ENCODE measurements at places on chromosomes 16 and 17.

DNA sequence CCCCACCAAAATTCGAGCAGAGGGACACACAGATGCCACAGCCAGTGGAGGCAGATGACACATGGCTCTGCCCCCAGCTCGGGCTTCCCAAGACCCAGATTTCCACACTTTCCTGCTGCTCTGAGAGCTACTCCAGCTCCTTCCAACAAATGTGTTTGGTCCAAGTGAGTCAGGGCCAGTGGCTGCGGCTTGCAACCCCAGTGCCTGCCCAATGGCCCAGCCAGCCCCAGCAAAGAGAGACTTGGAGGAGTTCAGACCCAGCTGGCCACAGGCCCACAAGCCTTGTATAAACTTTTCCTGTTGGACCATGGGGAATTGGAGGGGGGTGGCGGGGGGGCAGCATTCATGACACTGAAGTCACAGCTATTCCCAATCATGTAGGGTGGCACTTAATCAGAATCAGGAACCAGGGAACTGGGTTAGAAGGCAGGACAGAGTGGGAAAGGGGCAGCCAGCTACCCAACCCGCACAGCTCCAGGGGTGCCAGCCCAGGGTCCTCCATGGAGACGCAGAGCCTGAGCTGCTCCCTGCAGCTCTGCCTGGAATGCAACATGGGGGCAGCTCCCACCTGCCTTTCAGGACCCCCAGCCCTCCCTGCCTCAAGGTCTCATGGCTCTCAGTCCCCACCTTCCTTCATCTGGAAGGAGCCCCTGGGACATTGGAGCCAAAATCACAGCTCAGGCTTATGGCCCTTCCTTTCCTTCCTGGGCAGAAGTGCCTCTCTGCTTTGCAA lies 17.5 kb upstream of the C16orf78 start:
- no peak for DNase-seq

- no peak for DNase-seq
These were observed 184.5 kb downstream of the TANC2 start for GRCh38 chr17:63150490-63150889.

GRCh38 chr16:6057821-6058220 lies 960.2 kb upstream of the EEF2KMT start:
- no peak for DNase-seq

DNA sequence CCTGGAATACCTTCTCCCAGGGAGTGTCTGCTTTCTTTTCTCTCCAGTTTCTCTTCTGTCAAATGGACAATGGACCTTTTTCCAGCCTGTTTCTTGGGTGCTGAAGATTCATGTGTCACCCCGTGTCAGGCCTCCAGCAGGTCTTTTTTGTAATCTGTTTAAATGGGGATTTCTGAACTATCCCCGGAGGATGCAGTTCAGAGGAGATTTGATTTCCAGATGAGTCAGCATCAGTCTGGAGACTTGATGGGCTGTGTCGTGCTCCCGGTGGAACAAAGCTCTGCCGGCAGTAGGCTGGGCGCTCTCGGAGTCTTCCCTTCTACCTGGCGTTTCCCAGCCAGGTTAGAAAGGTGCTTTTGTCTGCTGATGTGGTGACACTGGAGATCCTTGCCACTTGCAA lies 440.6 kb downstream of the HS3ST3B1 start:
- DNase-seq, result no peak

- no peak for DNase-seq
These were observed 598 bp upstream of the PGAP3 start for GRCh38 chr17:39688475-39688835.

DNA sequence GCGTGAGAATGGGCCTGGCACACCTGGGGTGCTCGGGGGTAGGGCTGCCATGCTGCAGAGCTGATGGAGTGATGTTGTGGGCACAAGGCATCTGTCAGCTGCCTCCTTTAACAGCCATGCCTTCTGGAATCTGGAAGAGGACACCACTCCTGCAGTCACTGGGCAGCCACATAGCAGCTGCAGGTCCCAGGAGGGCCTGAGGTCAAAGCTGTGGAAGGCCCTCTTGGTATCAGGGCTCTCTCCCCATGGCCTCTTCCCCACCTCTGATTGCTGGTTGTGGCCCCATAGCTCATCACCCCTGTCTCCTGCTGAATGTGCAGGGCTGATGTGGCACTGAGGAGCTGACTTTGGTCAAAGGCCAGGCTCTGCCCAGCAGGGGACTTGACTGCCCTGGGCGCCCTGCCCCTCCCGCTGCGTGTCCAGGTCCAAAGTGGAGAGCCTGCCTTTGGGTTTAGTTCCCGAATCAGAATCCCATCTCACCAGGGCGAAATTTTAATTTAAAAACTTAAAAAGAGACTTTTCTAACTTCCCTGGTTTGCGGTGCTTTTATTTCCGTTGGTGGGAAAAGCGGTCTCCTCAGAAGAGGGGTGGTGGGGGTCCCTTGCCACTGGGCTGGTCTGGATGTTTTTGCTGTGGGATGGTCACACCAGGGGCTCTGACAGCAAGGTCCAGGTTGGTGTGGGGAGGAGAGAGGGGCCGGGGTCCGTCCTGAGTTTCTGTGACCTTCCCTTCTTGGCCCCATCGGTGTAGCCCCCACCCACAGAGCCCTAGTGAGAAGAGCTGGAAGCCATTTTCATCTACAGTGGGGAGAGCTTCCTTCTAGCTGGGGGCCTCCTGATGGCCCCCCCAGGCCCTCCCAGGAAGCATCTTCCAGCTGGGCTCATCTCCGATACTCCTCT lies 5.9 kb downstream of the UBALD2 start:
- DNase-seq, result no peak

- no peak for DNase-seq
These were observed 265.3 kb downstream of the SEC14L1 start for GRCh38 chr17:77405867-77406732.

DNA sequence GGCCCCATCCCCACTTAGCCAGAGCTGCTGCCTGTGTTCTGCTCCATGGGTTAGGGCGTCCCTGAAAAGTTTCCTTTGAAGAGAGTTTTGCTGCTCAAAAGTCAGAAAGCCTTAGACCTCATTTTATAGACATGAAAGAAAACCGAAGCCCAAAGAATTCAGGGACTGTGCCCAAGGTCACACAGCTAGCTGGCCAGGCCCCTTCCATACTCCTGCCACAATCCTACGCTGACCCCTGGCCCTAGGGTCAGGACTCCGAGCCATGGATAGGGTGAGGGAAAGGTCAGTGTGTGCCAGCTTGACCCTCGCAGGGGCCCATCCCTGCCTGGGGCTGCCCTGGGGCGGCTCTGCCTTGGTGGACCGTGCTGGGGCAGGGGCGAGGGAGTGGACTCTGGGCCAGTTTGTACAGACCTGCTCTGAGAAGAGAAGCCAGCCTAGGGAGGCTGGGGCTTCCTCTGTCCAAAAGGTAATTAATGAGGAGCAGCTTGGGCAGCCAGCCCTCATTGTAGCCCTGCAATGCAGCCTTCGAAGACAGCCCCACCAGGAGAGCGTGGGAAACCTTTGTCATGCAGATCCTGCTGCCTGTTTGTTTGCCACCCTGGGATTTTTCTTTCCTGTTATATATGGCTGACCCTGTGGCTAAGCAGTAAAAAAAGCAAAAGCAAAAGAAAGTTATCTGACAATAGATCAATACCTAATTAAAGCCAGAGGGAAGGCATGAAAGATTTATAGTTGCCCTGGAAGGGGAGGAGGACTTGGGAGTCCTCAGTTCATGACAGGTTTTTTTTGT lies 37.4 kb downstream of the RHBDL3 start:
- DNase-seq, result no peak

- no peak for DNase-seq
These were observed 93.0 kb downstream of the SEC14L1 start for GRCh38 chr17:77233635-77234334.

GRCh38 chr17:80938556-80938955 lies 53.1 kb upstream of the CHMP6 start:
- DNase-seq, result no peak

DNA sequence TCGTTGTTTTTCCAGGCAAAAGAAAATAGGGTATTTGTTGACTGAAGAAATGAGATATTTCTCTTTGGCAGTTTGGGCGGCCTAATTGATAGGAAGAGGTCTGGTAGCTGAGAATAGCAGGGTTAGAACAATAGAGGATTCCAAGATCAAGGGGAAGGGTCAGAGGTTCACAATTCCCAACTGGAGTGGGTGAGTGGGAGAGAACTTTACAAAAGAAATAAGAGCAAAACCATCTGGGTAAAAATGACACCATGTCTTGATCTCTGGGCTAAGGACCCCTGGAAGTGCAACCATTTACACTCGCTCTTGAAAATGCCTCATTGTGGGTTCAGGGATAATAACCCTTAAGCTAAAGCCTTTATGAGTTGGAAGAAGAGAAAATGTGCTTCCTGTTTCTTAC lies 180.5 kb downstream of the CDH13 start:
- no peak for DNase-seq

DNA sequence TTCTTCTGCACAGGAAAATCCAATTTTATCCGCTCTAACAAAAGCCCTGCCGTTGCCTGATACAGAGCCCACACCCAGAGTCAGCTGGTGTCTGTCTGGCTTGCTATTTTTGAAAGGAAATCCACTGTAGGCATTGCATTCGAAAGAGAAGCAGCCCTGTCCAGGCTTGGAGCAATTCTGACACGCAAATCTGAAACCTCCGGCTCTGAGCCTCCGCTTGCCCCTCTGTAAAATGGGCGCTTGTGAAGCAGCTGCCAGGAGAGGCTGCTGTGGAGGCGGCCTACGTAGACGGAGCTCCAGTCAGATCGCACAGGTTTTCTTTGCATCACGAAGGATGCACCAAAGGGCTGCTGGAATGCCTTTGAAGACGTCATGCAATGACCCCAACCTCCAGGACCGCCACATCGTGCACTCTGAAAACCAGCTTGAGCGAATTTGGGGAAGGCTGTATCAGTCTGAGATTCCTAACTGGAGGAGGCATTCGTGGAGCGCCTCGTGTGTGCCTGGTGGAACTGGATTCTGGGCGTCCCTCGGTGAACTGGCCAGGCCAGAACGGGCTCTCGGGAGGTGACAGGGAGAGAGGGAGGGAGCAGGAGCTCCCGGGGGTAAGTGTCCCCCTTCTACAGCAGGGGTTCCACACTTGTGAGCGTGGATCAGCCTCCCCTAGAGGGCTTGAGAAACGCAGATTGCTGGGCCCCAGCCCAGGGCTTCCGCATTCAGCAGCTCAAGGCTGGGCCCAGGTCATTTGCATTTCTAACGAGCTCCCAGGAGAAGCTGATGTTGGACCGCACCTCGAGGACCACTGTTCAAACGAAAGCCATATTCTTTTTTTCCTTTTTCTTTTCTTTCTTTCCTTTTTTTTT lies 215.5 kb downstream of the MRTFB start:
- peak; percentile 25 for DNase-seq

DNA sequence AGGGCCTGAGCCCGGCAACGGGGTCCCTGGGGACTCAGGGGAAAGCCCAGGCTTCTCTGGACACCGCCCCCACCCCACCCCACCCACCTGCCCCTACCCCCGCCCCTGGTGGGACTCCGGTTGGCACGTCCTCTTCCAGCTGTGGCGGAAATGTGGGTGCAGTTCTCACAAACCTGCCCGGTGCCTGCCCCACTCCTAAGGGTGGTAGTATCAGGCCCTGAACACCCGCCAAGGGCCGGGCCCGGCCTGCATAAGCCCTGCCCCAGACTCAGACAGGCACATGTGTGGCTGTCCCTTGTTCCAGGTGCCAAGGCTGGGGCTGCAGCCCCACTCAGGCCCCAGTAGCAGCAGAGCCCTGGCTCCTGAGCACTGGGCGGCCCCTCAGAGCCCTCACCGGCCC lies 58.1 kb downstream of the ACTG1 start:
- DNase-seq, result no peak

DNA sequence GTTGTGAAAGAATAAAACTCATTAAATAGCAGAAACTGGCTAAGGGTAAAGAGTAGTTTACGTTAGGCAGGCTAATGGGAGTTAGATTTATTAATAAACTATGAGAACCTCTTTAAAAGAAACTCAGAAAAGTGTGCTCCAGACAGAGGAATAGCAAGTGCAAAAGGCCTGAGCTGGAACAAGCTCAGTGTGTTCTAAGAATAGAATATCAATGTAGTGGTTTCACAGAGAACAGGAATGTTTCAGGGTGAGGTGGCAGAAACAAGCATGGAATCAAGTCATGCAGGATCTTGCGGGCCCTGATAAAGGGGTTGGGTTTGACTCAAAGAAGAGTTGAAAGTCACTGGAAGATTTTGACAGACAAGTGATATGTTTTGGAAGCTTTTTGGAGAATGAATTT lies 164.0 kb upstream of the HS3ST3A1 start:
- DNase-seq, result no peak

DNA sequence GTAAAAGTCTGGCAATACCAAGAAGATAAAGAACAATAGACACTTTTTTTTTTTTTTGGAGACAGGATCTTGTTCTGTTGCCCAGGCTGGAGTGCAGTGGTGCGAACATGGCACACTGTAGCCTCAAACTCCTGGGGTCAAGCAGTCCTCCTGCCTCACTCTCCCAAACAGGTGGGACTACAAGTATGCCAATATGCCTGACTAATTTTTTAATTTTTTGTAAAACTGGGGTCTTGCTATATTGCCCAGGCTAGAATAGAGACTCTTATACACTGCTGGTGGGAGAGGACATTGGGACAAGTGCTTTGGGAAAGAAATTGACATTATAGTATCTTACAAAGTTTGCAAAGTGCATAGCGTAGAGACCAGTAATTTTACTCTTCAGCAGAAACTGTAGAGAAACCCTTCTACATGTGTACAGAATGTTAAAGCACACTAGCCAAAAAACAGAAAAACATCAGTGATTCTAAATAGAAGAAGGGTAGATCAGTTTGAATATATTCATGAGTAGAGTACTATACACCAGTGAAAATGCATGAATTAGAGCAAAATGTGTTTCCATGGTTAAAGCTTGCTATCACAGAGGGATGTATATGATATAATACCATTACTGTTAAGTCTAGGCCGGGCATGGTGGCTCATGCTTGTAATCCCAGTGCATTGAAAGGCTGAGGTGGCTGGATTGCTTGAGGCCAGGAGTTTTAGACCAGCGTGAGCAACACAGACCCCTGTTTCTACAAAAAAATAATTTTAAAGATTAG lies 7.0 kb upstream of the EFNB3 start:
- DNase-seq, result no peak

GRCh38 chr17:8366231-8366630 lies 10.3 kb downstream of the KRABD2 start:
- no peak for DNase-seq

GRCh38 chr17:66885417-66885816 lies 50.5 kb downstream of the CACNG5 start:
- no peak for DNase-seq

GRCh38 chr16:84339311-84339710 lies 29.0 kb upstream of the ATP2C2 start:
- DNase-seq, result no peak

- peak; percentile 74 for DNase-seq
These were observed at the start of gene PRKCA for GRCh38 chr17:66301864-66302741. PRKCA (plus strand) TSS chr17:66302613.

Data from stimulated activated CD4-positive, alpha-beta T cell treated with anti-CD3 and anti-CD28 coated beads, Interleukin-4, amount 100 ng/mL, for 1 hour (primary cell).